Stimulated activated naive CD8-positive, alpha-beta T cell treated with anti-CD3 and anti-CD28 coated beads, Interleukin-15, Interleukin-2, amounts not matched to agents 100 U/mL and 50 U/mL, for 24 hours (primary cell): ENCODE measurements at places on chromosomes 16 and 17.
A peak's percentile ranks its signal among the peaks of the same experiment; 100 is the strongest.

GRCh38 chr17:49063652-49064051, 66.5 kb downstream of the IGF2BP1 start:
- DNase-seq: no peak

GRCh38 chr16:71648921-71649320, 22.9 kb downstream of the MARVELD3 start:
- DNase-seq: no peak

GRCh38 chr16:81520560-81521135, 76.0 kb downstream of the CMIP start:
- no peak for DNase-seq

- DNase-seq: no peak
These were observed 53.9 kb upstream of the TMC5 start for GRCh38 chr16:19363740-19364139.

DNA sequence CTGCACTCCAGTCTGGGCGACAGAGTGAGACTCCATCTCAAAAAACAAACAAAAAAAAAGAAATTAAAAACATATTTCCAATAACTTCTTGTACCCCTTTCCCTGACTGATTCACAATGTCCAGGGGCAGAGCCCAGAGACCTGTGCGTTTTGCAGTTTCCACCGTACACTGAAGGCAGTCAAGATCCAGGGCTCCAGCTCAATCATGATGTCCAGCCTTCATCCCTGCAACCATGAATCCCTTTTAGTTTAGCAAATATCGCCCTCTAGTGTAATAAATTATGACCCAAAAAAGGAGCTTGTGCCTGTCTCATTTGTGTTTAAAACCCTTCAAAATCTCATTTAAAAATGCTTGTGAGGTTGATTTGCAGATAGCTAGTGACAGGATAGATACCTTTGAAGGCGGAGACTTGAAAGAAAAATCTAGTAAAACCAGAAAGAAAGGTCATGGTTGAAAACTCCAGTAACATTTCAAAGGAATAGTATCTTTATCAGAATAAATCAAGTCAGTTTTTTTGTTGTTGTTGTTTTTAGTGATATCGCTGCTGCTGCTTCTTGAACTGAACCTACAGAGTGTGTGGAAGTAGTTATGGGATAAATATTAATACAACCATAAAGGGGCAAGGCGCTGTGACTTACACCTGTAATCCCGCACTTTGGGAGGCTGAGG, 3.7 kb upstream of the ERN1 start:
- DNase-seq: no peak

- no peak for DNase-seq
These were observed 863 bp downstream of the ADPRM start for GRCh38 chr17:10698096-10698818.

- DNase-seq: no peak
These were observed 2047.4 kb downstream of the TP53TG3F start for GRCh38 chr16:35506898-35507194.

DNA sequence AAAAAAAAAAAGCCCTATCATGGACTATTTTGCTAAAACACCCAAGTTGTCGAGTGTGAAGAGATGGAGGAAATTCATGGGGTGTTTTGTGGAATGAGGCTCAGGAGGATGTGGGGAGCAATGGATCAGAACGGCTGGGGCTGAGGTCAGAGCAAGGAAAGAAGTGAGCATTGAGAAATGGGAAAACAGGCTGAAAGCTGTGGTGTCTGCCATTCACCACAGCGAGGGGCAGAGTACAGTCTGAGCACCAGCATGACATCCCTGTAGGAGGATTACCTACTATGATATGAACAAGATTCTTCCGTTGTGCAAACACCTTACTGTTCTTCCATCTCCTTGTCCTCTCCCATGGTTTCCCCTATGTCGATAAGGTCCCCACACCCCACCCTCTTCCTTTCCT, 193.1 kb downstream of the TMEM114 start:
- DNase-seq: no peak

DNA sequence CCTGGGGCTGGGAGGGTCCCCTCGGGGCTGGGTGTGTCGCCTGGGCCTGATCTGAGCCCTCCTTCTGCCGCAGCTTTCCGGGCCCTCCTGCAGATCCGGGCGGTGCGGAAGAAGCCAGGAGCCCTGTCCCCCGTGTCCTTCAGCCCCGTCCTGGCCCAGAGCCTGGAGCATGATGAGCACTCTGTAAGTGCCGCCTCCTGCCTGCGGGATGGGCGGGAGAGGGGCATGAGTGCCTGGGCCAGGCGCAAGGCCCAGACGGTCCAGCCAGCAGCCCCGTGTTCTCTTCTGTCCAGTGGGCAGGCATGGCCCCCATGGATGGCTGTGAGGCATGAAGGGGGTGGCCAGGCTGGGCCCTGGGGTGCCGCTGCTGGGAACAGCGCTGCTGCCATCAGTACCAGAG, 16.0 kb upstream of the NUDT16L1 start:
- no peak for DNase-seq

DNA sequence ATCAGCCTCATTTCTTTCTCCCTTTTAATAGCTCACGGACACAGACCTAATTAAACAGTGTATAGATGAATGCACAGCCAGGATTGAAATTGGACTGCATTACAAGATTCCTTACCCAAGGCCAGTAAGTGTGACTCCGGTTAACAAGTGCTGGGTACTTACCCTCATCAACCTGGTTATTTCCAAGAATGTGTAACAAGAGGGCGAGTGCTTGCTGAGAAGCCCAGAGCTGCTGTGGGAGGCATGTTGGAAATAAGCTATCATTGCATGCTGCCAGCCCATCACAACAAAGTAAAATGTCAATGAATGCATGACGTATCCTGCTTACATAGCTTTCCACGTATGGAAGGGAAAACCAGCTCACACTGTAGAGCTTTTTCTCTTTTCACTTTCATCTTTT, 19.5 kb downstream of the LYRM1 start:
- DNase-seq: no peak

DNA sequence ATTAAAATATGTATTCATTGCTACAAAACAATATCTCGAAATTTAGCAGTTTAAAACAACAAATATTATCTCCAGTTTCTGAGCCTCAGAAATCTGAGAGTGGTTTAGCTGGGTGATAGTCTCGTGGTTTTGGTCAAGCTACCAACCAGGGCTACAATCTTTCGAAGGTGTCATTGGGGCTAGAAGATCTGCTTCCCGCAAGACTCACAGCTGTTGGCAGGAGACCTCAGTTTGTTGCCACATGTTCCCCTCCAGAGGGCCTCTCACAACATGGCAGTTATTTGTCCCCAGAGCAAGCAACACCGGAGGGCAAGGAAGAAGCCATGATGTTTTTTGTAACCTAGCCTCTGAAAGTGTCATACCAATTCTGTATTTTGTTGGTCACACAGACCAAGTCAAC, 12.0 kb upstream of the BCAS3 start:
- no peak for DNase-seq

DNA sequence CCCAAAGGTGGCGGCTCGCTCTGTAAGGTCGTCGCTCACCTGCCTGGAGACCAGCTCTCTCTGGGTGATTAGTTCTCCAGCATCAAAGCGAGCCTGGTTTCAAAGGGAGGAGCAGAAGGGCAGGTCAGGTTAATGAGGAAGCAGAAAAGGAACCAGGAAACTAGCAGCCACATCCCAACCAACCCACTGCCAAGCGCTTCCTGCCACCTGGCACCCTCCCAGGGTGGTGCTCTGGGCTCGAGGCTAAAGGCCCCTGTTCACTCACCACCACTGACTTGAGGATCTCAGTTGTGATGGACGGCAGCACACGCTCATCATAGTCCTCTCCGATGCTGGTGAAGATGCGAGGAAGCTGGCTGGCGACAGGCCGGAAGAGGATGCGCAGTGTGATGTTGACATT, 5.6 kb downstream of the PHB1 start:
- DNase-seq: no peak

GRCh38 chr16:23535901-23536300, 21.2 kb downstream of the EARS2 start:
- no peak for DNase-seq

GRCh38 chr17:16379654-16380053, 1.2 kb upstream of the UBB start:
- DNase-seq: no peak

- peak; percentile 91 for DNase-seq
These were observed 4.5 kb upstream of the UNC13D start for GRCh38 chr17:75848523-75849278.

- no peak for DNase-seq
These were observed 580.2 kb downstream of the KCNJ18 start for GRCh38 chr17:22272363-22273146.

DNA sequence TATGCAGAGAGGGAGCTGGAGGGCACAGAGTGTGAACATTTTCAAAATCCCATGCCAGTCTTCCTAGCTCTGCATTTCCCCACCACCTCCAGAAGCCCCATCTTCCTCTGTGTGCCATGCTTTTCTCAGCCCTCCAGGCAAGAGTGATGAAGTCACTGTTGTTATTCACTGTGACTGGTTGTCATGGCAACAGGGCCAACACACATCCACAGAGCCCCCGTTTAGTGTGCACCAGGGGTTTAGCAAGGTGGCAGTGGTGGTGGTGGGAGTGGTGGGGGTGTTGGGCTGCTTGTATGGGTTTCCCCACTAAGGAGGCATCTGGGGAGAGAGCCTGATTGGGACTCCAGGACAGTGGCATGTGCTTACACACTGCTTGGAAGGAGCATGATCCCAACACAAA, 309.9 kb upstream of the ASIC2 start:
- DNase-seq: no peak

DNA sequence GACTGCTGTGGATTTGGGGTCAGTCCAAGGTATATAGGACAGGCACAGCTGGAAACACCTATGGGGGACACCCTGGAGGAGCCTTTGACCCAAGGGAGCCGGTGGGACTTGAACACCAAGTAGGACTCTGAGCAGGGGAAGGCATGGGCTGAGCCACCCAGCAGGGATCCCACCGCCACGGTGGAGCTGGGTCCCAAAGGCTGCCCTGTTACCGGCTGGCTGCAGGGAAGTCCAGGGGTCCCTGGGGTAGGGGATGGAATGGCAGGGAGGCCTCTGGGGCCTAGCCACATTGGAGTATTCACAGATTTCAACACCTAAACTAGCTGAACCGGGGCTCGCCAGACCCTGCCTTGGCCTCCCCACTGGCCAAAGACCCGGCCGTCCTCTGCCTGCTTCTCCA, 39.7 kb upstream of the CREBBP start:
- no peak for DNase-seq

GRCh38 chr16:8481810-8482209, 108.5 kb downstream of the TMEM114 start:
- no peak for DNase-seq

DNA sequence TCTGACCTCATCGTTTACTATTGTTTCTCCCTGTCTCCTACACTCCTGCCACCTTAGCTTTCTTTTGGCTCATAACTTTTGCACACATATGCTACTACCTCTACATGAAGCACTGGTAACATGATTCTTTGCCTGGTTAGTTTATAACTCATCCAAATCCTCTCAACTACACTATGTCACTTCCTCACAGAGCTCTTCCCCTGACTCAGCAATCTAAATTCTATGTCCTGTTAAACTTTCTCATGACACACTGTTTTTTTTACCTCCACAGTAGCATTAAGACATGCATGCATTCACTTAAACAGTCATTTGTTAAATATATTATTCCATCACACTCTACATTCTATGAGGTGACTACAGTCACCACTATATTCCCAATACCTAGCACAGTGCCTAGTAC, 19.7 kb downstream of the APPBP2 start:
- DNase-seq: no peak

DNA sequence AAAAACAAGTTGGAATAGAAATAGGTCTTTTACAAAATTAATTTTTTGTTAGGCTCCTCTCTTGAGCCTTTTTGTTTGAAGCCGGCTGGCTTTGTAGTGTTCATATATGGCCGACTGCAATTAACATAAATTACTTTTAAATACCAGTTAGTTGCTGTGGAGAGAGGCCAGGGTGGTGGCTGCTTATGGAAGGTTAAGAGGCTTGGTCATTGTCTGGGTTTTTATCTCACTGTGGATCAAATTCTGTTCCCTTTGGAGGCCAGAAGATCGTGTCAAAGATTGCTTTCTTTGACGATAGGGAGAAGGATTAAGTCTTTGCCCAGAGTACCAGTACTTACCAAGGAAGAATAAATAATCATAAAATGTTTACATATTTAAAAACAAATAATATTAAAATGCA, 39.9 kb downstream of the MSI2 start:
- no peak for DNase-seq

GRCh38 chr17:5902181-5903140, 167.7 kb upstream of the WSCD1 start:
- DNase-seq: no peak

GRCh38 chr16:77760800-77761199, 27.6 kb upstream of the VAT1L start:
- no peak for DNase-seq

DNA sequence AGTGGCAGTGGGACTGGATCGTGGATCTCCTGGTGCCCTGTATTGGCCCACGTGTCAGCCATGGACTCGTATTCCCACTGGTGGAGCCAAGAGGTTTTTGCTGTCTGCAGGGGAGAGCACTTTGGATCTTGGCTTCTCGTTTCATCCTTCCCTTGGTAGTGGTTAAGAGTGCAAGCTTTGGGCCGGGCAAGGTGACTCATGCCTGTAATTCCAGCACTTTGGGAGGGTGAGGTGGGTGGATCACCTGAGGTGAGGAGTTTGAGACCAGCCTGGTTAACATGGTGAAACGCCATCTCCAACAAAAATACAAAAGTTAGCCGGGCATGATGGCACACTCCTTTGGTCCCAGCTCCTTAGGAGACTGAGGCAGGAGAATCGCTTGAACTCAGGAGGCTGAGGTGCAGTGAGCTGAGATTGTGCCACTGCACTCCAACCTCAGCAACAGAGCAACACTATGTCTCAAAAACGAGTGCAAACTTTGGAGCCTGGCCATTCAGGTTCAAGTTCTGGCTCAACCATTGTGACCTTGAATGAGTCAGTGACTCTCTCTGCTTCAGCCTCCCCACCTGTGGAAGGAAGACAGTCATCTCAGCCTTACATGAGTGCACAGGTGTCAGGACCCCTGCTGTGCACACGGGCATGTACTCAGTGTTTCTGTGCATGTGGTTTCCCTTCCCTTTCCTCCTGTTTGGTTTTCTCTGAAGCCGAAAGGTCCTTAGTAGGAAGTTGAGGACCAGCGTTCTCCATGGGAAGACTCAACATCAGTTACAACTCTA, 57.4 kb downstream of the PLCG2 start:
- DNase-seq: no peak

DNA sequence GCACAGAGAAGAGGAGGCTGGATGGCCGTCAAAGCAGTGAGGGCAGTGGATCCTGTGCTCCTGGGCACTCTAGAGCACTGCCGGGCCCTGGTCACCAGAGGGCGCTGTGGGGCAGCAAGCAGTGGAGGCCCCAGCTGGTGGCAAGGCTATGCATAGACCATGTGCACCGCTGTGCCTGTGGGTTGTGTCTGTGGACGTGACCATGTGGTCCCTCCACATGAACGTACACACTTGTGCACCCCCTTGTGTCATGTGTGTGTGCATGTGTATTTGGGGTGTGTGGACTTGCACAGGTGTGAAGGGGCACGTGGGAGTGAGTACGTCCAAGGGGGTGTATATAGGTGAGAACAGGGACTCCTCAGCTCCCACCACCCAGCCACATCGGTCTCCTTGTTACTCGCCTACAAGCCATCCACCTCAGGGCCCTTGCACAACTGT, 4.4 kb upstream of the MAP2K3 start:
- peak; percentile 95 for DNase-seq

GRCh38 chr17:46773221-46773605, 45.3 kb downstream of the WNT3 start:
- no peak for DNase-seq
